ENCODE measurements at places on chromosomes 7 and 10.

GRCh38 chr10:32245760-32246159 is 101.2 kb downstream of the EPC1 start:
- DNase-seq = no peak

GRCh38 chr7:75635036-75635435 is 103.7 kb downstream of the HIP1 start:
- DNase-seq = no peak

GRCh38 chr10:80177781-80178636 is 27.3 kb downstream of the ANXA11 start:
- DNase-seq = no peak

- DNase-seq = no peak
These were observed 10.3 kb downstream of the HTRA1 start for GRCh38 chr10:122471531-122472177.

DNA sequence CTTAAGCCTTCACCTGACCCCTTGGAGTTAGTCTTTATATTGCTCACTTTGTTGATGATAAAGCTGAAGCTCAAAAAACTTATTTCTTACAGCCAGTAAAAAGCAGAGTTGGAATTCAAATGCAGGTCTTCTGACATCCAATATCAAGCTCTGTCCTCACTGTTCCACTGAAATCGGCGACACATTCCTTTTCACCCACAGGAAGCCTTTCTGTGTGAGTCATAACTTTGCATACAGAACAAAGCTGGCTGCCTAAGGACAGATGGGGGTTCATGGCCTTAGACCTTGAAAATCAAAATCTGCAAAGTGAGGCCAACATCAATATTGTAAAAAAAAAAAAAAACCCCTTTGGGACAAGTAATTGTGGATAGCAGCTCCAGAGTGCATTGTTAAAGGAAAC is 21.8 kb upstream of the AKR1B1 start:
- DNase-seq = peak; percentile 82

GRCh38 chr7:64098-64915 is 128.1 kb upstream of the FAM20C start:
- DNase-seq = peak; percentile 35

- DNase-seq = no peak
These were observed 10.7 kb upstream of the KPNA7 start for GRCh38 chr7:99218406-99219184.

DNA sequence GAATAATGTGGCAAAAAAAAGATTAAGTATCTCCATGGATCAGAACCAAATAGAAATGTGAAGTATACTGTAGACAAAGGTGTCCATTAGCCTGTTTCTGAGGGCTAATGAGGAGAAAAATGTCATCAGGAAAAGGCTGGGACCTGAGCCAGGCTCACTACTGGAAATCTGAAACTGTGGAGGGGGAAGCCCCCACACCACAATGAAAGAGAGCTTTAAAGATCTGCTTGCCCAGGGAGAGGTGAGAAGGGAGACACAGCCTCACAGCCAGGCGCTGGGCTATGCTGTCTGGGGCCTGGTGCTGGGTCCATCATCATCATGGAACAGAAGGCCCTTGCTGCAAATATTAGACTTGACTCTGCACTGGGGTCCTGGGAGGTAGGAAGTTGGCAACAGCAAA is 90.4 kb downstream of the OSBPL3 start:
- no peak for DNase-seq

- DNase-seq = no peak
These were observed 102.5 kb downstream of the ACTR3B start for GRCh38 chr7:152862006-152862405.

DNA sequence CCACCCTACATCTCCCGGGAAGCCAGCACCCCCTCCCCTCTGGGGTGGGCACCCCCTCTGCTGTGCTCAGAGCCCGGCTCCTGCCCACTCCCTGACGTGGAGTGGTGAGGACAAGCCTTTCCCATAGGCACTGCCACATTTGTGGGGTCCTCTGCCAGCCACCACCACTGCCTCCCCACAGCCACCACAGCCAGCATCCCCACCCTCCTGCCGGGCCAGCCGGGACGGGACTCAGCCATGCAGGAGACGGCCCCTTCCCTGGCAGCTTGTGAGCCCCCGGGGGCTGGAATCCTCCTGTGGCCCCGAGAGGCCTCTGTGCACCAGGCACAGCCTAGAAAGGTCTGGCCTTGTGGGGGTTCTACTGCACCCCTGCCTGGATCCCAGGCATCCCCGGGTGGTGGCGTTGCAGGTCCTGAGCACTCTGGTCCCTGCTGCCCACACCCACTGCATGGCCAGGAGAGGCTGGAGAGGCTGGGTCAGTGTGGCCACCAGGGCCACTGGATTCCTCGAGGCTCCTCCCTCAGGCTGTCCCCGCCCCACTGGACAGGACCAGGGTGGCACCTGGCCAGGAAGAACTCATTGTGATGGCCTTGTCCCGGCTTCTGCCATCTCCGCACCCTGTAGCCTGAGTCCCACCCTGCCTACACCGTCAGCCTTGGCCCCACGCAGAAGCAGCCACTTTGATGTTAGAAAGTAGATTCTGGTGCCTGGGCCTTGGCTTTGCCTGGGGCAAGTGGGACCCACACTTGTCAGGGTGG is 148.0 kb downstream of the EBF3 start:
- DNase-seq = no peak

DNA sequence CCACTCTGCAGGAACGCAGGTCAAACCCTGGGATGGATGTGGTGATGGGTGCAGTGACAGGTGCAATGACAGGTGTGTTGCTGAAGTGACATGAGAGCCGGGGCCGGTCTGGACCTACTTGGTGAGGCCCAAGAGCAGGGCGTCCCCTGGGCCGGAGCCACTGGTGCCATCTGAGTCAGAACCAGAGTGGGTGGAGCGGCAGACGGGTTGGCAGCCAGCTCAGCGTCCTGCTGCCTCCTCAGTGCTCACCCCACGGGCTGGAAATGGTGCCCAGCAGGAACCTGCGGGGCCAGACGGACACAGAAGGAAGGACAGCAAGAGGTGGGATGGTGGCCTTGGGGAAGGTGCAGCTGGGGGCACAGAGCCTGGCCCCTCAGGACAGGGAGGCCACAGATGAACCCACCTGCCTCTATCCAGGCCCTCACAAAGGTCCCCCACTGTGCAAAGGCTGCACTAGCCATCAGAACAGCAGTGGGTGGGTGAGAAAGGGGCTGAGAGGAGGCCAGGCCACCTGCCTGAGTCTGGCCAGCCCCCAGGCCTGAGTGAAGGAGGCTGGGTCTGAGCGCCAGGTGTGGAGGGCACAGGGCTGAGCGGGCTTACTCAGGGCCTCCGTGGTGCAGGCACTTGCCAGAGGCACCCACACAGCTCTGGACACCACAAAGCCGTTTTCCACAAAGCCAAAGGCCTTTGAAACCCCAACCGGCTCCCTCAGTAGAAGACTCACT is 129.0 kb upstream of the PPP2R2D start:
- no peak for DNase-seq

- DNase-seq = peak; percentile 84
These were observed 42.6 kb downstream of the ZNF503 start for GRCh38 chr10:75358835-75359421.

DNA sequence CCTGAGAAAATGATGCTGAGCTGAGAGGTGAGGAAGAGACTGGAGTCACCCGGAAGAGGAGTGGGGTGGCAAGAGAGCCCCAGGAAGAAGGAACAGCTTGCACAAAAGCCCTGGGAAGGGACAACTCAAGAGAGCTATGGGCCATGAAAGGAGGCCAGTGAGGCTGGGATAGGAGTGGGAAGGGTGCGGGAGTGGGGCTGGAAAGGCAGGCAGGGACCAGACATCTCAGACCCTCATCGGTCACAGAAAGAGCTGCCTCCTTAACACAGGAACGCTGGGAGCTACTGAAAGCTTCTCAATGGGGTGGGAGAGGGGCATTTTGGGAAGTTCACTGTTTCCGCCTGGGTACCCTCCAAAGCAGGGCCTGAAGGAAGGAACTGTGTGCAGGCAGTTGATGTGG is 122.0 kb upstream of the UNC5B start:
- no peak for DNase-seq

DNA sequence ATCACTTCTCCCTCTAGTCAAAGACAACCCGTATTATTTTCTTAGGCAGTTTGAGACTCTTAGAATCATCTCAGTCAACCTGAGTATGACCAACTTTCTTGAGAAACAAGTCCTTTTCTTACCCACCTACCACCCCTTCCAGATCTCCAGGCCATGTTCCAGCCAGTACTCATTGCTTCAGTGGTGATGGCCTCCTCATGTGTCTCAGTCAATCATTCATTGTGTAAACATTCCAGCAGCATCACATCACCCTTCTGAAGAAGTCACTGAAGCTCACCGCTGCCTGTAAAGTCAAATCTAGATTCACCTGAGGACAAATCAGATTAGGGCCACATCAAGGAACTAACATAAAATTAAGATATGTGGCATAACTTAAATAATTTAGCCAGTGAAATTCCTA is 467.2 kb upstream of the NRP1 start:
- DNase-seq = peak; percentile 96

DNA sequence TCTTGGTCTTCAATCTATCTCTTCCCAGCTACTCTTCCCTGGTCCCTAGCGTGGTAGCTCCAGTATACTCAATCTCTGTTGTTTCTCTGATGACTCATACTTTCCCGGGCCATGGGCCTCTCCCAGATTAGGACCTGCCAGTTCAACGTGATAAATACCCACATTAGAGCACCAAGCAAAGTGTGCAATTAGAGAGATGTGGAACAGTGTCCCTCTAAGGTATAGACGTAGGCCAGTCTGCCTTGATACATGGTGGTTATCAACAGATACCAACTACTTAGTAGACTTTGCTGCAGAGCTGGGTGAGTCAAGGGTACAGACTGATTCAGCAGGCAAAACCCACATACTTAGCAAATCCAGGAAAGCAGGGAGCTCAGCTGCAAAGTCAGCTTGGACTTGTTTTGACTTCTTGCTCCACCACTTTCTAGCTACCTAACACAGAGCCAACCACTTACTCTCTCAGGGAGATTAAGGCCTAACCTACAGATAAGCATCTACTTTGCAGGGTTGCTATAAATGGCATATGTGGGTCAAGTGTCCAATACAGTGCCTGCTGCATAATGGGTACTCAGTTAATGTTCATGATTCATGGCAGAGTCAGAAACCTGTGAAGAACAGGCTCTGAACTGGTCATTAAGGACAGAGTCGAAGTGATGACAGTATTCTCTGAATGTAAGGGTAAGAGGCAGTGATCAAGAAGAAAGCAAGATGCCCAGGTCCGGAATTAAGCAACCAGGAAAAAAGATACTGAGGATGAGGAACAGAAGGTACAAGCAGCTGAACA is 176.1 kb downstream of the CHN2 start:
- no peak for DNase-seq

DNA sequence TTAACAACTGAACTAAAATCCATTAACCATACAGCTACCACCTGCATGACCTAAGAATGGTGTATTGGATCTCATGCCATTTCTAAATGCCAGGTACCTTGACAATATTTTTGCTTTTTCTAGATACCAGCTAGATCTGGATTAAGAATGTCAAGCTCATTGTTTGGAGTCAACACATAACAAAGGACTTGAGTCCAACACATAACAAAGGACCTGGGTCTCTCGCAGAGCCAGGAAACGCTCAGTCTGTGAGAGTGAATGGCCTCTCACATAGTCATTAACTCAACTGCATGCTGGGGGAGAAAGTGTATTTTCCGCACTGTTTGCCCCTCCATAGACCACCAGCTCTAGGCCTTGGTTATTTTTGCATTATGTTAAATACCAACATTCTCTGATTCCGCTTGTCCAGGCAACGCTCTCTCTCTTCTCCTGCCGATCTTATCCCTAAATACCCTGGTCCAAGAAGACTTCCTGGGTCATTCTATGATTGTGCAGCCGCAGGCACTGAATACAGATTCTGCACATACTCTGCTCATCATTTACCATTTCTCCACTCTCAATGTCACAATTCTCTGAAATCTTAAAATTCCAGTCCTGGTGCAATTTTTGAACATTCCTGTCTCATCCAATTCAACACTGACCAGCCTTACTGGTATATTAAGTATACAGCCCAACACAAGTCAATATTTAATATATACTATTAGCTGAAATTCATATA is 31.2 kb downstream of the ITIH5 start:
- DNase-seq = no peak

- no peak for DNase-seq
These were observed 42.4 kb downstream of the ZNF487 start for GRCh38 chr10:43479275-43479674.

- DNase-seq = no peak
These were observed 54.9 kb upstream of the ANK3 start for GRCh38 chr10:60444494-60445064.

DNA sequence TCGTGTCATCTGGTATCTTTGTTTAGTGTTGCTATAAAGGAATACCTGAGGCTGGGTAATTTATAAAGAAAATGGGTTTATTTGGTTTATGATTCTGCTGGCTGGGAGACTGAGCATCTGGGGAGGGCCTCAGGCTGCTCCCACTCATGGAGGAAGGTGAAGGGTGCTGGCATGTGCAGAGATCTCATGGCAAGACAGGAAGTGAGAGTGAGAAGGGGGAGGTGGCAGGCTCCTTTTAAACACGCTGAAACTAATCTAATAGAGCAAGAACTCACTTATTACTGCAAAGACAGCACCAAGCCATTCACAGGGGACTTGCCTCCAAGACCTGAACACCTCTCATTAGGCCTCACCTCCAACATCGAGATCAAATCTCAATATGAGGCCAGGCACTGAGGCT is 11.3 kb downstream of the OIT3 start:
- DNase-seq = no peak

DNA sequence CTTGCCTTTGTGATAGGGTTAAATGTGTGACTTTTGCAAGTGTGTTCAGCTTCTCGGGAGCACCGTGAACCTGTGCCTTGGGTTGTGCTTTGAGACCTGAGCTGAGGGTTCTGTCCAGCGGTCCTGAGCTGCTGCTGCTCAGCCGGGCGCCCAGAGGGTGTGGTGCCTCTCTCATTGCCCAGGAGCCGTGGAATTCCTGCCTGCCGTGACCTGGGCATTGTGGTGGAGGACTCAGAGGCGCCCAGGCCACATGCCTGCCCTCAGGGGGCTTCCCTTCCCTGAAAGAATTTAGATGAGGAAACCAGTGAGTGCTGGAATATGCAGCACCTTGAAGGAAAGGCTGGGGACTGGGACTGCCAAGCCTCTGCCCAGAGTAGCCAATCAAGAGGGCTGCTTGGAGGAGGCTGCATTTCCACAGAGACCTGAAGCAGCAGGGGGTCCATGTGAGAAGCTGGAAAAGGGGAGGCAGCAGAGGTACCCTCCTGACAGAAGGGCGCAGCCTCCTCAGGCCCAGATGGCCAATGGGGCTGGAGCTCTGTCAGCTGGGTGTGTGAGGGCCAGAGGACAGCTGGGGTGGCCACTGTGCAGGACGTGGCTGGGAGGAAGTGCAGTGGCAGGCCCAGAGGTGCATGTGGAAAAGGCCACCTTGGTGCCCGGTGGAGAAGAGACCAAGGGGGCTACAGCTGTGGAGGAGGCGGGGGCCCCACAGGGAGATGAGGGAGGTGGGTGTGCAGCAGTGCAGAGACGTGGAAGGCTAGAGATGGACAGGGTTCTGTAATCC is 107.3 kb downstream of the NKX6-2 start:
- DNase-seq = no peak

- no peak for DNase-seq
These were observed 108.4 kb upstream of the HPS1 start for GRCh38 chr10:98555021-98555619.

Data from RCC 7860 (cell line).